IMR-90 (cell line): ENCODE measurements at places on chromosomes 4 and X. TPM values are rescaled to one million over a fixed set of nuclear protein-coding genes. Genes with fewer than 3 reads are reported as not detected.

Gene FOXP3
- 0.05 TPM in 1 of 2 replicates, not detected in the other for polyA plus RNA-seq

Gene FGFR3
- polyA plus RNA-seq: 0.67 and 0.93 TPM in 2 replicates

Gene MED14
- polyA plus RNA-seq: 25.9 and 28.0 TPM in 2 replicates

Gene TEX13B
- not detected in 2 replicates for polyA plus RNA-seq

Gene GUCY1B1
- 2.6 and 3.8 TPM in 2 replicates for polyA plus RNA-seq

Gene SMIM31
- not detected in 2 replicates for polyA plus RNA-seq

Gene SLC7A11
- polyA plus RNA-seq: 5.6 and 8.3 TPM in 2 replicates

Gene CASK
- polyA plus RNA-seq: 9.2 and 9.4 TPM in 2 replicates

Gene TBC1D19
- 6.6 and 9.9 TPM in 2 replicates for polyA plus RNA-seq

Gene CLNK
- not detected in 2 replicates for polyA plus RNA-seq
